NCI-H2029 treated with DMSO at 0.1 percent for 48 hours (cell line): ENCODE measurements at places on chromosomes 11 and 22.
A peak's percentile ranks its signal among the peaks of the same experiment; 100 is the strongest.

GRCh38 chr11:76735841-76736240 lies 47.3 kb upstream of the TSKU start:
- no peak for DNase-seq

DNA sequence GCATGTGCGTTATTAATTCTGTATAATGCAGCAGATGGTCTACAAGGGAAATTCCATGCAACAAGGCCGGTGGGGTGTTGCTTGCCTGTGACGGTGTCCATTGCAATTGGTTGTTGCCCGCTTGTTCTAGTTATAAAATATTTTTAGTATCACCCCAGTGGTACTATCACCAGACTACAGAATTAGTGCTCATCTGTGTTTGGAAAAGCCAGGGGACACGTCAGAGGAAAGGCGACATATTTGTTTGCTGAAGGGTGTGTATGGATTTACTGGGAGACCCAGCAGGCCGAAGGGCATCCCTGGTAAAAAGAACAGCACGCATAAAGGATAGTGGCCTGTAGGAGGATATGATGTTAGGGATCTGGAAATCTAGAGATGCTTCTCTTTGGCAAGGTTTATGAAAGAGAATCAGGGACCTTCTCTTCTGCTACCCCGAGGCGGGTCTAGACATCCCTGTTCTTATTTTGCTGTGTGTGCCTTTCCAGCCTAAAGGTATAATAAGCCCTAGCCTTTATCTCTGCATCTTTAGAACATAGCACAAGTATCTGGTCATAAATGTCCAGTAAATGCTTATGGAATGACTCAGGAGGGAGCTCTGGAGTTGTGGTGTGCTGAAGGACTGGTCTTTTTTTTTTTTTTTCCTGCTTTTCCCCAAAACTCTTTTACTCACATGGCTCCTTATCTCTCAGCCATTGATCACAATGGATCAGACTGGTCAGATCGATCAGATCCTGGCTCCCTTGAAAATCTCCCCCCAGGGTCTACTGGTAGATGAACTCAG lies 90.9 kb downstream of the LDLRAD3 start:
- DNase-seq: no peak

GRCh38 chr22:44392446-44392921 lies 79.7 kb upstream of the SHISAL1 start:
- no peak for DNase-seq

- DNase-seq: no peak
Measured at GRCh38 chr11:59754494-59754858, 700 bp upstream of the STX3 start.

- DNase-seq: no peak
Measured at GRCh38 chr22:47047321-47048122, 285.1 kb downstream of the TBC1D22A start.

DNA sequence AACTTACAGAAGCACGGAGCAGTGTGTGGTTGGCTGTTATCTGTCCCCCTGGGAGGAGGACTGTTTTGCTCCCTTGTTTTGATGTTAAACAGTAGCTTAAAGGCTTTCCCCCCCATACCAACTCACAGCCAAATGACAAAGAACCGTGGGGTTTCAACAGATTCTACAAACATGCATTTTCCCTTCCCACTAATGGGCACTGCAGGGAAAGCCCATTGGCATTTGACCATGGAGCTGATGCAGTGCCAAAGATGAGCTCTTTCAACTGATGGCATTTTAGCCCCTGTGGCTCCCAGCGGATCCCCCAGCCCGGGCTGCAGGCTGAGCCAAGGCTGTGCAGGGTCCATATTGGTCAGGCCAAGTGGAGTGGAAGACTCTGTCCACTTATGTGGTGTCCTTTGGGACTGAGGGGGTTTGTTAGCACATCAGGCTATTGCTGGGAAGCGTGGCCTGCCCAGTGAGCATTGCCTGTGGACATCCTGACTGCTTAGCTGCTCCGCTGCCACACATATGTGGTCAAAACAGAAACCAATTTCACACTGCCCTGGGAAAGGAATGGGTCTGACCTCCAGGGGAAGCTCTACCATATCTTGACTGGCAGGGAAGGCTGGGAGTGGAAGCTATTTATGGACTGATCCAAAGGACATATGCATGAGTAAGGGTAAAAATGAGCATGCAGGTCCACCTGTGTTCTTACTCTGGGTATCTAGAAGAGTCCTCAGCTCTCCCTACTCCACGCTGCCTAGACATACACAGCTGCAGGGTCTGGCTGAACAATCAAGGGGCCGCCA lies 116.4 kb upstream of the PARVA start:
- DNase-seq: no peak

GRCh38 chr11:83717537-83717936 lies 431.4 kb upstream of the CCDC90B start:
- no peak for DNase-seq

DNA sequence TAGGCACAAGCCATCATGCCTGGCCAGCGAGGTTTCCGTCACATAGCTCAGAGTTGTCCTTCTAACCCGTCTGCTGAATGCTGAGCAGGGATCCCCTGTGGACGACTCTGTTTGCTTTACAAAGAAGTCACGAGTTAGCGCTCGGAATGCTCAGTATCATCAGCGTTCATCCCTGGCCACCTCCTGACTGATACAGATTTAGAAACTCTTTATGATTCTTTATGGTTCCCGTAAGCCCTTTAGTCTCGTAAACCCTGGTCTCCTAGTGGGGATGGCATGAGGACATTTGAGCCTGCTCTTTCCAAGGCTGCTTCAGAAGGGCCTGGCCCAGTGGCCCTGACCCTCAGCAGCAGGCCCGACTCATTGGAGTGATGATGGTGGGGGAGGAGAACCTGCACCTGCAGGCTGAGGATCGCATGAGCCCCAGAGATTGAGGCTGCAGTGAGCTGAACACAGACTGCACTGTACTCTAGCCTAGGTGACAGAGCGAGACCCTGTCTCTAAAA lies 9.6 kb downstream of the PEX26 start:
- DNase-seq: no peak

- no peak for DNase-seq
Measured at GRCh38 chr11:127338380-127339259, 338.1 kb upstream of the KIRREL3 start.

DNA sequence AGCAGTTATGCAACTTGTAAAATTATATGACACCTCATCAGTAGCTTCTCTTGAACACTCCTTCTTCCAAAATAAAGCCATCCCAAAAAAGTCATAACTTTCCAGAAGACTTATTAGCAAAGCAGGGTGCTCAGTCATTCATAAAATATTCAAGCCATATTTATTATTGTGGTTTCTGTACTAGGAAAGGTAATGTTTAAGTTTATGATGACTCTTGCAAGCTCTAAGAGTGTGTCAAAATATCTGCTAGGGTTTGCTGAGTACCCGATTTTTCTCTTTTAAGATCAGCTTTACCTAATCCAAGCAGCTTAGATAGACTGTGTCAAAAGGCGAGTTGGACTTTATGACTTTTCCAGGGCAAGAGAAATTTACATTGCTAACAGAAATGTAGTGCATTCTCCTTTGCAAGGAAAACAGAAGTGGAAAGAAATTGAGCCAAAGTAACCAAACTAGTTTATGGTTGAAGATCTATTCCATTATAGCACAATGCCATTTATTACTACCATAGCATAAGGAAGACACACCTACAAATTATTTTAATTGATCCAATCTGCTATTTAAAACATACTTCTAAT lies 98.0 kb upstream of the SOX6 start:
- DNase-seq: no peak

- DNase-seq: no peak
Measured at GRCh38 chr11:131422029-131422428, 51.6 kb downstream of the NTM start.

DNA sequence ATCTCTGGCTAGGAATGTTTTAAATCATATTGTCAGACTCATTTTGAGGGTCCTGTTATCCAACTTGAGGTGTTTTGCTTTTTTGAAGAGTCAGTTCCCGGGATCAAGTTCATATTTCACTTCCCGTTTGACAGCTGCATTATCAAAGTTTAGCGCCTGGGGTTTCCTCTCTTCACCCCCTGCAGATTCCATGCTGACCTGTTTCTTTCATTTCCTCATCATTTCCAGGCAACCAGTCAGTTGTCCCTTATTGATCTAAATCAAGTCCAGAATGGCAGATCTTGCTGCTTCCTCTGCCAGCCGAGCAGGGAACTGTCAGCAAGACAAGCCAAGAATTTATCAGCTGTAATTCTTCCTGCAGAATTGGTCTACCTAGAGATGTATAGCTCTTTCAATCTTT lies 197.6 kb upstream of the SYN3 start:
- no peak for DNase-seq

DNA sequence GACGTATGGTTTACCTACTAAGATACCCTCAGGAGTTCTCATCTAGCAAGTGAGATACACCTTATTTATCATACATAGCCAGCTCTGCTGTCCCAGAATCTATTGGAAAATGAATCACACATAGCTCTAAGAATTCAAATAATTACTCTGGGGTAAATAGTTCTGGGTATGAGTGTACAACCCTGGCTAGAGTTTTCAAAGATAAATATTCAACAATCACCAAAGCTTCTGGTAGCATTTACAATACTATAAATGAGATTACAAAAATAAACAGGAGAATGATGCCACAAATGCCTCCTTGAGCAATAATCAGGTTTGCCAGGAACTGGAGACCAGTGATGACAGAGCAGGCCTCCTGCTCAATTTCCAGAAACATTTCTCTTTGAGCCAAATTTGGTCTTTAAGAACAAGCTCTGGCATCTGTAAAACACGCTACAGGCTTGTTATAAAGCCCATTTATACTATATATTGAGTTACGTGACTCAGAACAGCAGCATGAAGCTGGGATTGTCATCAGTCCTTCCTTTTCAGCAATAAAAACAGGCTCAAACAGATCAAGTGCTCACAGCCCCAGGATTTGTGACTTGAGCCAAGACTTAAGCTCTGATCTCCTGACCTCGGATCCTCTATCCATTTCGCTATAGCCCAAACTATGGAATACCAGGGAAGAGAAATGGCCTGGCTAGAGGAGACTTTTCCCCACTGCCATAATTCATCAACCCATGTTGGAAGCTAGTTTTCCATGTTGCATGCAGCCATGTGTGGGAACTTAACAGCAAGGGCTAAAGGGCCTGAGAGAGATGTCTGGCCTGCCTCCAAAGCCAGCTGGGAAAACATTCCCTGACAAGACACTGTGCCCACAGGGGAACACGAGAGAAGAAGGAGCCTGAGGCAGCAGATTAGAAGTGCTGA lies 19.7 kb downstream of the RAB30 start:
- DNase-seq: peak; percentile 60

- peak; percentile 85 for DNase-seq
Measured at GRCh38 chr22:36386351-36386899, 1.3 kb downstream of the MYH9 start.

GRCh38 chr11:61027141-61027840 lies 55.8 kb downstream of the CD6 start:
- no peak for DNase-seq

GRCh38 chr22:20922141-20922751 lies 5.0 kb downstream of the CRKL start:
- no peak for DNase-seq

- no peak for DNase-seq
Measured at GRCh38 chr11:45929486-45930030, 7.1 kb downstream of the LARGE2 start.

DNA sequence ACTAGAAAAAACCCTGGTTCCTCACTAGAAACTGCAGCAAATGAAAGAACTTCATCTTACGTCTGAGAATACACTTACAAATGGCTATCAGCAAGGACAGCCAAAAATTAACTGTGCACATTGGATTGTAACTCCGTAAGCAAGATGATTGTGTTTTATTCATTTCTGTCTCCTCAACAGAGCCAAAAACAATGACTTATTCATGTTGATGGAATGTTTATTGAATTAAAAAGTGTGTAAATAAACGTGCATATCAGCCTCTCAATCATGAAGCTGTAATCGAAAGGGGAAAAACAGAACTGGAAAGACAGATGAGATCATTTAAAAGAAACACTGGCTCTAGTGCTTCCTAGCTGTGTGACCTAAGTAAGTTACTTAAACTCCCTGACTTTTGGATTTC lies 307.5 kb upstream of the ZC3H12C start:
- DNase-seq: no peak

DNA sequence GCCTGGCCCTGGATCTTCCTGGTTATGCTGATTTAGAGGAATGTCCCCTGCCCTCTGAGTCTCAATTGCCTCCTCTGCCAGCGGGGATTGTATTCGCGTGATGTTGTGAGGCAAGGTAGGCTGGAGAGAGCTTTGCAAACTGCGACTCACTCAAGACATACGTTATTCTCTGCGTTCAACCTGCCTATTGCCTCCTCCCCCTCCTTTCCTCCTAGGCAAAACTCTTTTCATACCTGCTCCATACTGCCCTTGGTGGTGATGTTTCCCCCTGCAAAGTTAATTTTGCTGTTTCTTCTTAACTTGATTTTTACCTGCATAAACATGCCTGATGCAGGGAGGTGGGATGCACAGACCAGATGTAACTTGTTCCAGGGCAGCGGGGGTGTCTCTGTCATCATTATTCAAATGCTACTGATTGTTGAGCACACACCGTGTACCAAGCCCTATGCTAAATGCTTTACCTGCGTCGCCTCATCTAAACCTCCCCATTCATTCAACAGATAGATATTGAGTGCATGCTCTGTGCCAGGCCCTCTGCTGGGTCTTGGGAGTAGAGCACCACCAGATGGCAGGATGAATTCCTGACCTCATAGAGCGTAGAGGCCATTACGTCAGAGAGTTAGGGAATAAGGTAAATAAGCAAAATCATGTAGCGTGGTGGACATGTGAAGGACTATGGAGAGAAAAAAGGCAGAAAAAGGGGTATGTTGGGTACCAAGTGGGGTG lies 29.0 kb downstream of the SGSM1 start:
- DNase-seq: peak; percentile 15

DNA sequence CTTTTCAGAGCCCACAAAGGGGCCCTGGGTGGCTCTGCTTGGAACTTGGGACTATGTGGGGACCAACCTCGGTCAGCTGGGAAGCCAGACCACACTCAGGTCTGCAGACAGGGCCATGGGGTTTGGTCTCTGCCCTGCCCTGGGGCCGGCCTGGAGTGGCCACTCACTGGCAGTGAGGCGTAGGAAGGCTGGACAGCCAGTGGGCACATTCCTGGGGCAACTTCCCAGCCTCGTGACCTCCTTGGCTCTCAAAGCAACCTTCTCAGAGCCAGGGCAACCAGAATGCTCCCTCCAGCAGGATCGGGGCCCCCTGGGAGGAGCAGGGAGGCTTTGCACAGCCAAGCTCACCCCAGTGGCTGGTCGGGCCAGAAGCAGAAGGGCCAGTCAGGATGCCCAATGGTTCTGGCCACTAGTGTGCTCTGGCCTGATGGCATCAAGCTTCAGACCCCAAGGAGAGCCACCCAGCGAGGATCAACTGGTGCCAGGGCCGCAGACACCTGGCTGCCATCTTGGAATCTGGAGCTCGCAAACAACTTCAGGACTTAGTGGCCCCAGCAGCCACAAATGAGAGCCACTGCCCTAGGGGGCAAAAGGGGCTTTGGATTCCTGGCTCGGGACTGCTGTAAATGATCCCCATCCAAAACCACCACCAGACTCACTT lies 87.1 kb downstream of the MYEOV start:
- no peak for DNase-seq

- DNase-seq: no peak
Measured at GRCh38 chr11:115497303-115497702, 6.9 kb downstream of the CADM1 start.
